ENCODE measurements at places on chromosomes 16 and 17. TPM values are rescaled to one million over a fixed set of nuclear protein-coding genes. Genes with fewer than 3 reads are reported as not detected.

DNA sequence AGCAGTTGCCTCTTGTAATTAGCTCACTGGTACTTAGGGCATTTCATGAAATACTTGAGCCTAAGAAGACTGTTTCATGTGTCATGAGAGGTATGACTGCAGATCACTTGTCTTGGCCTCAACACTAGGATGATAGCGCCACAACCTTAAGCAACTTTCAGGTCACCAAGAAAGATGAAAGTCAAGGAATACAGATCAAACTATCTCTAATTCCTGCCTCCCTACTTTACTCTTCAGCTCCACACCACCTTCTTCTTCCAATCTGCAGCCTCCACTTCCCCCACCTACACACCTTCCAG is 28.0 kb downstream of the GNA13 start:
- no peak for DNase-seq

GRCh38 chr17:9255833-9256232 is 234.5 kb downstream of the NTN1 start:
- DNase-seq, result no peak

DNA sequence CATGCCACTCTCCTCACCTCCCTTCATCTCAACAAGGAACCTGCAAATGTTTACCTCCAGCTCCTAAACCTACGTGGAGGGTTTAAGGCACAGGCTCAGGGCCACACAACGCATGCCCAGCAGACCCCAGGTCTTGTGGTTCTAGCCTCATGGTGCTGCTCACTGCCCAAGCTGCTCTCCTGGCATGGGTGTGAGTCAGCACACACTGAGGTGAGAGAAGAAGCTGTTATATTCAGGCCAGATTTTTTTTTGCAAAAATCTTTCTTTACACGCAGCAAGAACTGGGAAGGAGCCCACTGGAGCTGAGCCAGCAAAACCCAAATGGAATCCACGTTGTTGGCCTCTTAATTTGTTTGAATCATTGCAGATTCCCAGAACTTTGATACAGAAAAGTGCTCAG is 5.5 kb upstream of the C16orf96 start:
- no peak for DNase-seq

The PEX12 gene
- polyA plus RNA-seq, result 10.1 TPM

- no peak for DNase-seq
Observed at GRCh38 chr17:21376759-21377690, 868 bp downstream of the KCNJ12 start.

GRCh38 chr16:16782153-16782552 is 403.2 kb downstream of the NPIPA7 start:
- DNase-seq, result no peak

DNA sequence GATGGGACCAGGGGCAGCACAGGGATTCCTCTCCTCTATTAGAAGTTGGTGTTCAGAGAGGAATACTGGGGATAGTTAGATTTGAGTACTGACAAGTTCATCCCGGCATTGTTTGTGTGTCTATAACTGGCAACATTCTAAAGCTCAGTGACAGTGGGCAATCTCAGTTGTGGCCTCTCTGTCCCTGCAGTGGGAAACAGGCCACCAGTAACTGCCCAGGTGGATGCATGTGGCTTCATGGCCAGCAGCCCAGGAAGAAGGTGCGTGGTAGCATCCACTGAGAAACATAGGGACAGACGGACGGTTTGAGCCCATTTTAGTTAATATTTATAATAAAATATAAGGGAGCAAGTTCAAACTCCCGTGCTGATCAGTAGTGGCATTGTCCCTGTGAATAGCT is 51.5 kb downstream of the B9D1 start:
- no peak for DNase-seq

DNA sequence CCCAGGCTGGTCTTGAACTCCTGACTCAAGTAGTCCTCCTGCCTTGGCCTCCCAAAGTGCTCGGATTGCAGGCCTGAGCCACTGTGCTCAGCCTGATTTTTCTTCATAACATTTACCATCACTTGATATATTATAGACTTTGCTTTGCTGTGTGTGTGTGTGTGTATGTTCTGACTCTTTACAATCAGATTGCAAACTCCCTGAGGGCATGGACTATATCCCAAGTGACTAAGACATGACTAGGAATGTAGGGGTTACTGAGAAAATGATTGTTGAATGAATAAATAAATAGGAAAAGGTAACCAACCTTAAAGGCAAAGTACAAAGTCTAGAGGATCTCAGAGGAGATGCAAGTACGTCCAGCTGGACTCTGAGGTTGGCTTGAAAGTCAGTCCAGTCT is 9.6 kb upstream of the OR2C1 start:
- no peak for DNase-seq

- DNase-seq, result no peak
Observed at GRCh38 chr16:8961811-8962390, 1.8 kb downstream of the USP7 start.

The PYDC1 gene
- not detected for polyA plus RNA-seq

The CDH11 gene
- polyA plus RNA-seq, result 221 TPM

Data from renal cortex interstitium (tissue), 15 donors.